CD4-positive, alpha-beta T cell treated with Interleukin-4 for 1 hour (primary cell): ENCODE measurements at places on chromosomes 2 and 18.

DNA sequence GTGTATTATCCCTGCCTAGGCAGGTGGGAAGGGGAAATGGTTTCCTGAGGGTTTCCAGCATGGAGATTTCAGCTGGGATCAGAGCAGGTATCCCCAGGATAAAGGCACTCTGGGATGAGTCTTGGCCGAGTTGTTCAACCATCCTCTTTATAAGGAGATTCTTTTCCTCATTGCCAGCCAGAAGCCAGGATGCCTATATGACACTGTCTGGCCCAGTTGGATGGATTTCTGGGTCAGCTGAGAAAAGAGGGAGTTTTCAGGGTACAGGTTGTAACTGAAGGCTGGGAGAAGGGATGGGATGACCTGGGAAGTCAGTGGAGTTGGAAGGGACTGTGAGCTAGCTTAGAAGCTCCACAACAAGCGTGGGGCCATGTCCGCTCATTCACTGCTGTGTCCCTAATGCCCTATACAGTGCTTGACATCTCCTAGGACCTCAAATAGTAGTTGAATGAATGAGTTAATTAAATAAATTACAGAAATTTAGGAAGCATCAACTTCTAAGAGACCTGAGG, 8.3 kb downstream of the RHOB start:
- DNase-seq = no peak

DNA sequence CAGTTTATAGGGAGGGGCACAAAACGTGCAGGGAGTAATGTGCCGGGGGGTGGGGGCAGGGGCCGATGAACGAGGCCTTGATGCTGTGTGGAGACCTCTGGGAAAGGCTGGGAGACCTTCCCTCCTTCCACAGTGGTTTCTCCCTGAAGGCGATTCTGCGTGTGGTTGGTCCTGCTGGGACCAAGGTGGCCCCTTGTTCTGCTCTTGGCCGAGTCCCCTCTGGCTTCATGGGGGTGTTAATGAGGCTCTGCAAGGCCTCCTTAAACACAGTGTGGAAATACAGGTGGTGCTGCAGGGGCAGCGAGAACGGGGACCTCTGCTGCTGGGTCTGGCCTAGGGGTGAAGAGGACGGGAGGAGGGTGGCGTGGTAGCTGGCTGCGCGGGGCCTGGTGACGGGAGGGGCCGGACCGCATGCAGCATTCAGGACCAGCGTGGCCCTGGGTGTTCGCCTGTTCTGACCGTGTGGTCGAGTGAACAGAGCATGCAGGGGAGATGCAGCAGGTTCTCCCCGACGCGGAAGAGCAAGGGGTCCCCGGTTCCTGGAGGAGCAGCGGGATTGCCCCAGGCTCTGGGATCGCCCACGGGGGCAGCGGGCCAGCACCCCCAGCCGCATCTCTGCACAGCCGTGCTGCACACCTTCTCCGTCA, 42.1 kb upstream of the KCNG2 start:
- no peak for DNase-seq

DNA sequence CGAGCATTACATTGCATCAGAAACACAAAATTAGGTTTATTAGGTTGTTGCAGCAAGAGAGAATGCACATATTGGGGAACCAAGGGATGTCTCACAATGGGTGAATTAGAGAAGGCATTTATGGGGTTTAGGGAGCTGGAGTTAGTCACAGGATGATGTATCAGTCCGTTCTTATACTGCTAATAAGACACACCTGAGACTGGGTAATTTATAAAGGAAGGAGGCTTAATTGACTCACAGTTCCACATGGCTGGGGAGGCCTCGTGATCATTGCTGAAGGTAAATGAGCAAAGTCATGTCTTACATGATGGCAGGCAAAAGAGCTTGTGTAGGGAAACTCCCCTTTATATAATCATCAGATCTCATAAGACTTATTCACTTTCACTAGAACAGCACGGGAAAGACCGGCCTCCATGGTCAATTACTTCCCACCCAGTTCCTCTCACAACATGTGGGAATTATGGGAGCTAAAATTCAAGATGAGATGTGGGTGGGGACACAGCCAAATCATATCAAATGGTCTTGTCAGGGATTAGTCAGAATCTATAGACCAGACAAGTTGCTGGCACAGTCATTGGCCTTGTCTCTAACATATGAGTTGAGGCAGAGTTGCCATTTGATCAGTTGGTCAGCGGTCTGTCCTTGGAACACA, 61.9 kb upstream of the RBMS1 start:
- no peak for DNase-seq

GRCh38 chr2:187435078-187435477, 13.0 kb downstream of the CALCRL start:
- no peak for DNase-seq

GRCh38 chr2:30249354-30249753, 18.0 kb downstream of the LBH start:
- DNase-seq = no peak

DNA sequence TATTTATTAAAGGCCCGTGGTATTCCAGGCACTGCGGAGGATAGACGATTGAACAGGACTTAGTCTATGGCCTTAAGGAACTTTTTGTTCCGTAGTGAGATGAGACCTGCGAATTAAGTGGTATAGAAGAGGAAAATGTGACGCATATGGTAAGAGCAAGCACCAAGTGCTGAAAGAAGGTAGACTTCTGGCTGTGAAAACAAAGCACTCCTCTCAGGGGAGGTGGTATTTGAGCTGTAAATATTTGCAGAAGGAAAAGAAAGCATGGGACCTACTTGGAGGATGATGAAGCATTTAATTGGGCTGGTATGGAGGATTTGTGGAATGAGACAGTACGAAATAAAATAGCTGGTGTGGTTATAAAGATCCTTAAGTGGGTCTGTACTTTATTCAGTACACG, 62.5 kb downstream of the GPR39 start:
- DNase-seq = no peak

DNA sequence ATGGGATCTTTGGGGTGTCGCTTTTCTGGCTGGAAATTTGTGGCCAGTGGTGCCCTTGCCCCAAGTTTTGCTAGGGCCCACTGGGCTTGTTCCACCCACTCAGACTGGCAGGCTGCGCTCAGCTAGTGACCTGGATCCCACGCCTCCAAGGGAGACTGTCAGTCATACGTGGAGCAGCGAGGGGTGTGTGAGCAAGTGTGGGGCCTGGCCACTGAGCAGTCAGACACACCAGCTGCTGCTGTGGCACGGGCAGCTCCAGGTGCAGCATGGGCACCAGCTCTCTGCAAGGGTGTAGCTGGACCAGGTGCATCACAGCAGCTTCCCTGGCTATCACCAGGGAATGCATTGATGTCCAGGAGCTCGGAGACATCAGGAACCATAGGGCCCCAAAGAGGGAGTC, 327.0 kb downstream of the NR4A2 start:
- no peak for DNase-seq

DNA sequence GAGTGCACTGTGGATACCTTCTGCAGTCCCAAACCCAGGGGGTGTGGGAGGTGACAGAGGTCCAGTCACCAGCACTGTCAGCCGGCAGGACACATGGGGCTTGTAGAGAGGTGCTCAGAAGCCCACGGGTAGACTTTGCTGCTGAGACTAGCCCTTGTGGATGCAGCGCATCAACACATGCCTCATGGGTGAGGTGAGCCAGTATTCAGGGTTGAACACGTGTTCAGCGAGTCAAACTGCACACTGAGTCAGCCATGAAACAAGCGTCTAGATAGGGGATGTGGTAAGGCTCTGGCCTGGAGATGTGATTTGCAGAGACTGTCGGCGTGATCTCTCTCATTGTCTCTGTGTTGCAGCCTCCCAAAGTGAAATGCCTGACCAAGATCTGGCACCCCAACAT, 35.8 kb upstream of the SCLY start:
- DNase-seq = no peak

GRCh38 chr2:66434679-66435548, at the start of gene MEIS1:
Gene MEIS1, plus strand, starts transcription at chr2:66435125. Its CDS starts 732 bp downstream, at chr2:66435857.
- DNase-seq = peak; percentile 65

GRCh38 chr2:22756276-22757043, 628.5 kb upstream of the KLHL29 start:
- DNase-seq = no peak

DNA sequence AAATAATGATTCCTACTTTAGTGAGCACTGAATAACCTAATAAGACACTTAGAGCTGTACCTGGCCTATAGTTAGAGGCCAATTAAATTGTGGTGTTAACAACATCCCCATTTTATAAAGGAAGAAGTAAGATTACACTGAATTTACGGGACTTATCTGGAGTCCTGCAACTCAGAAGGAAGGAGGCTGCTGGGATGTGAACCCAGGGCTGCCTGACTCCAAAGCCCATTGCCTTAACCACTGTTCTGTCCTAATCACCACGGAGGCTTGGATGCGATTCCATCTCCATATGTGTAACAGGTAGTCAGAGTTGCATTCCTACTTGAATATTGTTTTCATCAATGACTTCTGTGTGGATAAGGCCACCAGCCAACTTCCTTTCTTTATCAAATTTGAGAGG, 168.9 kb downstream of the SOCS6 start:
- DNase-seq = no peak

DNA sequence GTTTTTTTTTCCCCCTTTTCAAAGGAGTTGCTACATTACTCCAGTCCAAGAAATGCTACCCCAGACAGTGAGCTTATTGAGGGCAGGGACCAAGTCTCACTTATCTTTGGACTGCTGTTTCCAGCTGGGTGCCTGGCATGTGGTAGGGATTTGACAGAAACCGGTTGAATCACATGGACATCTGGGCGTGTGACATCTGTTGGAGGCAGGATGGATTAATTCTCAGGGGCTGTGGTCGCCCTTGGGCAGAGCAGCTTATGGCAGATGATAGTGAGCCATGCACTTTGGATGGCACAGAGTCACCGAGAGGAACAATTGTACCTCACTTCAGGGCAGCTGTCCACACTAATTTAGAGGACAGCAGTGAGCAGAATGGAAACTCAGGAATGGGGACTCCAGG, 254.6 kb upstream of the ID2 start:
- no peak for DNase-seq

DNA sequence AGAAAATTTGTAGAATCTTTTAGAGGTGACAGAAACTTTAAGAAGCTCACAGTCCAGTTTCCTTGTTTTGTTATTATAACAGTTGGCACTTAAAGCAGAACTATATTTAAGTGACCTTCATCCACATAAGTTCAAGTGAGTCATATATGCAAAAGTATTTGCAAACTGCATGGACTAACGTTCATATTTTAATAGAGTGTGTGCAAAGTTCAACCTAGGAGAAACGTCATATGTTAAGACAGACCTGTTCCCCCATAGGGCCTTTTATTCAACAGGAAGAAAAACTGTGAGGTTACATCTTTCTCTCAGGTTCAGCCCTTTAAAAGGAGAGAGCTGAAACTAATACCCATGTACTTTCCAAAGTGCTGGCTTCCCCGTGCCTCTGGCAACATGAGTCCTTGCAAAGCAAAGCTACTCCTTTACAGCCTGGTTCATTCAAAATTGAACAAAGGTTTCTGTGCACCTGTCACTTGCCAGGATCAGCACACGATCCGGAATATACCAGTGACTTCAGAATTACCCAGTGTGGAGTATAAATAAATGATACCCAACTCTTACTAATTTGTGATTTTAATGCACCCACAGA, 280.0 kb upstream of the RAB12 start:
- DNase-seq = no peak

DNA sequence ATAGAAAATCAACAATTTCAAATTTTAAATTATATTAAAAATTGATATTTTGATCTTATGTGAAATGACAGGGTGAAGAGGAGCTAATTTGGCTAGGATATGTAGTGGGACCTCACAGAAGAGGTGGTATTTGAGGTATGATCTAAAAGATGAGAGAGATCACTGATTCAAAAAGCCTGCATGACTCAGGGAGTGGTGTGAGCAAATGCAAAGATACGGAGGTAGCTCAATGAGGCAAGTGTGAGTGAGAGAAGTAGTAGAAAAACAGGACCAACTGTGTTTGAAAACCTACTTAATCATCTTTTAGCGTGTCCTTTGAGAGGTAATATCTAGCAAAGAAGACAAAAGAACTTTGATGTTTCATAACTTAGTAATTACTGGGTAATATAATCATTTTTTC, 557.5 kb downstream of the DSC3 start:
- DNase-seq = no peak

GRCh38 chr2:62999905-63000304, 50.7 kb upstream of the OTX1 start:
- DNase-seq = no peak

GRCh38 chr2:28577791-28578680, 82.2 kb downstream of the PLB1 start:
- DNase-seq = no peak

- DNase-seq = no peak
These were observed 217.1 kb downstream of the ACKR3 start for GRCh38 chr2:236786751-236787150.

- DNase-seq = no peak
These were observed 33.7 kb upstream of the C18orf32 start for GRCh38 chr18:49520661-49521145.

- DNase-seq = no peak
These were observed 70.6 kb upstream of the RAB6C start for GRCh38 chr2:129908721-129909373.

DNA sequence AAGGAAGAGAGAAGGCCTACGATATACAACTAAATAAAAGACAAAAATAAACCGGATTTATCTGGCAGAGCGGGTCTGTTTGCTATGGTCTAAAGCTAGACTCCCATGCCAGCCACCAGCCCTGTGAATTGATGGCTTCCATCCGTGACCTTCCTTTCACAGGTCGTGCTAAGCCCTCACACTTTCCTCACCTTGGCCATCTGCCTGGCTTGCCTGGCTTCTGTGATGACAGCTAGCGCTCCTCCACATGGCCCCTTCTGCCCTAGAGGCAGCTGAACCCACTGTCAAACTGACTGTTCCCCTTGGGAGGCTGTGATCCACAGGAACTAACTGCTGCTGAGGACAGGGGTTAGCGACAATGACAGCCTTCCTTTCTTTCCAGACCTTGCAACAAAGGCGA, 32.5 kb downstream of the GAREM1 start:
- DNase-seq = no peak

- DNase-seq = peak; percentile 37
These were observed 109.8 kb downstream of the AP1S3 start for GRCh38 chr2:223727562-223727961.

DNA sequence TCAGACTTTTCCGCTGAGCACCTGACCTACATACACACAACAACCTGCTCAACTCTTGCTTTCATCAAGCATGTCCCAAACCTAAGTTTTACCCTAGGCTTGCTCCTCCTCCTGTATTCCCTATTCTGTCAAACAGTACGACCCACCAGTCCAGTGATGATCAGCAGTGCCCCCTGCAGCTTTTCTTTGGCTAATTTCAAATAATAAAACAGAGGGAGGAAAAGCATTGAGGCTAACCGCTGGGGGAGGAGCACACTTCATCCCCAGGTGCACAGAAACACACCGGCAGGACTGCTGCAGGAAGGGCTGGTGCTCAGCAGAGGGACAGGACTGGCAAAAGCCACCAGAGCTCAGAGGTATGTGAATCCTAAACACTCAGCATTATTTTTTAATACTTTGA, 21.2 kb downstream of the E2F6 start:
- no peak for DNase-seq
